Neural crest cell (in vitro differentiated cells): ENCODE measurements at places on chromosomes 6 and 20. TPM values are rescaled to one million over a fixed set of nuclear protein-coding genes. Genes with fewer than 3 reads are reported as not detected.

- no peak for DNase-seq
- H3K4me1 ChIP-seq: peaks cover 10% of the 10 kb centered on the region
- H3K27ac ChIP-seq: no peak overlapping the region
- H3K27me3 ChIP-seq: no peaks in the 10 kb centered on the region
- no peaks in the 10 kb centered on the region for H3K36me3 ChIP-seq
Observed at GRCh38 chr6:157036245-157036711, 259.1 kb downstream of the ARID1B start.

DNA sequence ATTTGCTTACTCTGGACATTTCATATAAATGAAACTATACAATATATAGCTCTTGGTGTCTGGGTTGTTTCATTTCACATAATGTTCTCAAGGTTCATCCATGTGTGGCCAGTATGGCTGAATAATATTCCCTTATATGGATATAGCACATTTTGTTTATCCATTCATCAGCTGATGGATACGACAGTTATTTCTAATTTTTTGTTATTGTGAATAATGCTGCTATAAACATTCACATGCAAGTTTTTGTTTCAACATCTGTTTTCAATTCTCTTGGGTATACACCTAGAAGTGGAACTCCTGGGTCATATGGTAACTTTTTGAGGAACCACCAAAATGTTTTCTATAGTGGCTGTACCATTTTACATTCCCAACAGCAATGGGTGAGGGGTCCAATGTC lies 101.1 kb downstream of the CDK19 start:
- H3K4me3 ChIP-seq: no peak overlapping the region
- no peak for DNase-seq
- no peaks in the 10 kb centered on the region for H3K36me3 ChIP-seq
- H3K27ac ChIP-seq: no peak overlapping the region

DNA sequence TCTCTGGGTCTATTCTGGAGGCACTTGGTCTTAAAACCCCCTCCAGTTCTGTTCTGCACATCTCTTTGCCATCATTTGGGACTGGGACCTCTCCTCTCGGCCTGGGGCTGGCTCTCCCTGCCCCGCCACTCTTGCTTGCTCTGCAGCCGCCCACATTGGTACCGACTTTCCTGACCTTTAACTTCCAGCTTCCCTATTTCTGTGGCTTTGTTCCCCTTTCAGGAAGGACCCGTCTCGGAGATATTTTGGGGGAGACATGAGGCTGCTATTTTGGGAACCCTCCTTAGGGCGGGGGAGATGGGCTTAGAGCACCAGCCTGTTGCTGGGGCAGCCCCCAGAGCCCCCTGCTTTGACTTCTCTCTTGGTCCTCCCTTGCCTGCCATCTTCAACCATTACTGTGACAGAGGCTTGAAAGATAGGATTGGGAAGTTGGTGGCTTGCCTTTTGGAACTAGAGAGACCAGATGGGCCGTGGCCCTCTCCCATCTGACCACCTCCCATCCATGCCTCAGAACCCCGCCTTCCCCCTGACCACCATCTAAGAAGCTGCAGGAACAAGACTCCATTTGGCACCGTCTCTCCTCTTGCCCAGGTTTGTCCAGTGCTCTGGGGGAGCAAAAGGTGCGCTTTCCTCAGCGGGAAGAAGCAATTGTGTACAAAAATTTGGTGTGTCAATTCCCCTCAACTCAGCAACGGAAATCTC lies 914 bp downstream of the TREM2 start:
- no peaks in the 10 kb centered on the region for H3K4me1 ChIP-seq
- DNase-seq: no peak
- no peak overlapping the region for H3K4me3 ChIP-seq
- no peaks in the 10 kb centered on the region for H3K36me3 ChIP-seq
- H3K27me3 ChIP-seq: peaks cover 15% of the 10 kb centered on the region

DNA sequence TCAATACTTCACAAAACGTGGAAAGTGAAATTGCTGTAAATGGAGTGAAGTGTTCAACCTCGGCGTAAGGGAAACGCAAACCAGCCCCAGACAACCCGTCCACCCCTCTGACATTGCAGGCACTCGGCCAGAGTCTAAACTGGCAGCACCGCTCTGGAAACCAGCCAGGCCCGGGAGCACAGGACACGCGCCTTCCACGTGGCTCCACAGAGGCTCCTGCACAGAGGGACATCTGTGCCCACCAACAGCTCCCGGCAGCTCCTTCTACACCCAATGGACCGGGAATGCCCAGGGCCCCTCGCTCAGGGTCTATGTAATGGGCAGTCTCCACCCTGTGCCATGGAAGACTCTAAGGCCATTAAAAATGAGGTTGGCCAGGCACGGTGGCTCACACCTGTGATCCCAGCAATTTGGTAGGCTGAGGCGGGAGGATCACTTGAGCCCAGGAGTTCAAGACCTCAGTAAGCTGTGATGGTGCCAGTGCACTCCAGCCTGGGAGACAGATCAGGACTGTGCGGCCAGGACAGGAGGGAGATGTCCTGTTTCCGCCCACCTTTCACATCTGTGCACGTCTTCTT lies 3.4 kb upstream of the HELZ2 start:
- H3K27ac ChIP-seq: no peak overlapping the region
- DNase-seq: no peak
- no peaks in the 10 kb centered on the region for H3K36me3 ChIP-seq
- H3K27me3 ChIP-seq: no peaks in the 10 kb centered on the region

The AKAP12 gene
- 46.1 and 46.6 TPM in 2 replicates for total RNA-seq

DNA sequence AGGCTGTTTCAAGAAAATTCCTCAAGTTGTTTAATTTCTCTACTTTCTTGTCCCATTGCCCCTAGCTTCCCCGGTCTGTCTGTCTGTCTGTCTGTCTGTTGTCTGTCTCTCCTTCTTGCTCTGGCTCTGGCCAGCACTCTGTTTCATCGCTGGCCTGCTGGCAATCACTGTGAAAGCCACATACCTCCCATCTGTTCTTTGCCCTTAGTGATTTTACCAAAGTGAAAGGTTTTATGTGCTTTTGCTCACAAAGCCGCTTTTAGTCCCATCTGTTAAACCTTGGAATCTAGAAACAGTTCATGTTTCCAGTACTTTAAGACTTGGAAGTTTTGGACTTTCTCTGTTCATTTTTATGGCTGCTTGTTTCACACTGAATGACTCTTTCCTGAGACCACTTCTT lies 87.8 kb upstream of the EXOC2 start:
- no peaks in the 10 kb centered on the region for H3K27me3 ChIP-seq
- H3K4me3 ChIP-seq: no peak overlapping the region
- no peak for DNase-seq
- no peaks in the 10 kb centered on the region for H3K4me1 ChIP-seq

DNA sequence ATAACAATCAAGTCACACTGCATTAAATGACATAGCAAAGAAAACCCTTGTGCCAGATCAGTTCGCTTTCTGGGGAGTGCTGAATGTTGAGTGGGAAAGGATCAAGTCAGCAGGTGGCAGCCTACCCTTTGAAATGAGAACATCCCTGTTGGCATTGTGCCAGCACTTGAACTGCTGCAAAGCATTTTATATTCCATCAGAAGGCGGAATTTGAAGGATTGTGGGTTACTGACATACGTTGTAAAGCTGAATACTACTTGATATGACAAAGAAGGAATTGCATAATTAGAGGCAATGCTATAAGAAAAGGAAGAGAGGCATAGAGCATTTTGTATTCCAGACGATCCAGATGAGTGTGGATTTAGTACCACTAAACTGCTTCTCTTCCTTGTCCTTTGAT lies 26.5 kb downstream of the BCKDHB start:
- H3K27me3 ChIP-seq: no peaks in the 10 kb centered on the region
- peaks cover 22% of the 10 kb centered on the region for H3K36me3 ChIP-seq
- no peak overlapping the region for H3K27ac ChIP-seq
- peak; percentile 11 for DNase-seq
- H3K4me1 ChIP-seq: no peaks in the 10 kb centered on the region

DNA sequence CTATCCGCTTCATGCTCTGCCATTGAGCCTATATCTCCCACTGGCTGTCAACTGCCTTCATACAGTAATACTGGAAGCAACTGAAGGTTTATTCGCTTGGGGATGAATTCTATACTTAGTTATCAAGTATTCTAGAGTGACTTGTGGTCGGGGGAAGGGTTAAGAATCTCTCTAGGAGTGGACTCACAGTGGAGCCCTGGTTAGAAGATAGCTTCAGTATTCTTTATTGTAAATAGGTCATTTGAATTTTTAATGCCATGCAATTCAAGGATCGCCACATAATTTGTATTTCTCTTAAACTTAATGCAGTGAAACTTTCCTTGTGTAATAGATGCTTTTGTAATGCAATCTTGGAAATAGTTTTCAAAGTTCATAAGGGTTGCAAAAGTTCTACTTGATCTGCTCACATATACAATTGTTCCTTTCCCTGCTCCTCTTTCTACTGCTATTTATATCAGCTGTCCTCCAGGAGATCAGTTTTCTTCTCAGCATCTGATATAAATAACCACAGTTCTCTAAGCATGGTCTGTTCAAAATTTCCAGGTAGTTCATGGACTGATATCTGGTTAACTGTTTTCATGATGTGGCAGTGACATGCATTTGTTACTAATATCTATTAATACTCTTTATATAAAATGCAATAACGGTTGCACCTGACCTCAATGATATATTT lies 120.3 kb downstream of the KCNQ5 start:
- no peaks in the 10 kb centered on the region for H3K4me1 ChIP-seq
- H3K36me3 ChIP-seq: no peaks in the 10 kb centered on the region
- no peak overlapping the region for H3K4me3 ChIP-seq
- peaks cover 4% of the 10 kb centered on the region for H3K27me3 ChIP-seq
- no peak for DNase-seq

The PMEPA1 gene
- 3.2 and 4.2 TPM in 2 replicates for total RNA-seq

GRCh38 chr20:10916312-10916711 lies 242.5 kb upstream of the JAG1 start:
- no peaks in the 10 kb centered on the region for H3K27me3 ChIP-seq
- H3K36me3 ChIP-seq: no peaks in the 10 kb centered on the region
- DNase-seq: no peak
- peaks cover 4% of the 10 kb centered on the region for H3K4me1 ChIP-seq

DNA sequence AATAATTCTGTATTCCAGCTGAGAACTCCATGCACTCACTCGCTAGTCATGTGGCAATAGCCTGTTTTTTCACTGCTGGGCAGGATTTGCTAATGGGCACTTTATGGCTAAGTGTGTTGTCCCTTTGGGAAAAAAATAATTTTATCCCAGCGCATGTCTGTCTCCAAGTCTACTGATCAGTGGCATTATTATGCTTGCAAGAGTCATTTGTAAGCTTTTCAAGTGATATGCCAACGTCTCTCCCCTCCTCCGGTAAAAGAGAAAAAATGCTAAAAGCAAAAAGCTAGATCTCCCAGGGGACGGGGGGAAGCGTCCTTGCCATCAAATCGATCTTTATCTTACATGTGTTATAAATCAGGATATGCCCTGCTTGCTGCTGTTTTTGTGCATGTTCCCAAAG lies 407.7 kb downstream of the CDH26 start:
- H3K27ac ChIP-seq: no peak overlapping the region
- H3K4me1 ChIP-seq: peaks cover 11% of the 10 kb centered on the region
- DNase-seq: no peak
- no peaks in the 10 kb centered on the region for H3K36me3 ChIP-seq

DNA sequence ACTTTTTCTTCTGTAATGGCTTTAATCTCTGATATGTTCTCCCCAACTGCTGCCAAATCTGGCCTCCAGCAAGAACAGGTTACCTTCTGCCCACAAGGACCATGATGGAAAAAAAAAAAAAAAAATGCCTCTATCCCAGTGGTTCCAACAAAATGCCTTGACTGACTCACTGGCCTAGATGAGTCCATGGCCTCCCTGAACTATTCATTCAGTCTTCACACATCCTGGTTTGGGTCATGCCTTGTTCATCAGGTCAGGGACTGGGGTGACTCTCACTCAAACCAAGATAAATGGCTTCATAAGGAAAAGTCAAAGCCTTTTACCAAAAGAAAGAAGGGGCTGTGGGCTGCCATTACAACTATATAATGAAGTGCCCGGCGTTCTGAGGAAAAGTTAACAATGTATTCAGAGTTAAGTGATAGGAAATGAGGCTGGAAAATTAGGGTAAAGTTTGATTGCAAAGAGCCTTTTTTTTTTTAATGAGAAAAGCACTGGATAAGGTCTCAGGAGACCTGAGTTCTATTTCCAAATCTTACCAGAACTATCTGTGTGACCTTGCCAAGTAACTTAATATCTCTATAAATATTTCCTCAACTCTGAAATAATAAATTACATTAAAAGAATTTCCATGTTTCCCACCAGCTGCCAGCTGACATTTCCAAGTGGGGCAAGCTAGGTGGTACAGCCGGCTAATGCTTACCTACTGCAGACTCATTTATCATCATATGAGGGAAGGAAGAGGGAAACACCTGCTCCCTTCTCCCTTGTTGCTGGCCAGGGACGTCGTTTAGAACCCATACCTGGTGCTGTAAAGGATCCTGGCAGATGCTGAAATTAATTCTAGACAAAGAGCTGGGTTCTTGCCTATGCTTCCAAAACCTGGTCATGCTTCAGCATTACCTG lies 380.0 kb upstream of the MARCKS start:
- H3K4me1 ChIP-seq: peaks cover 11% of the 10 kb centered on the region
- H3K27me3 ChIP-seq: no peaks in the 10 kb centered on the region
- DNase-seq: no peak
- peaks cover 3% of the 10 kb centered on the region for H3K36me3 ChIP-seq
- H3K27ac ChIP-seq: peak overlapping the region; percentile 68

The TBC1D32 gene
- total RNA-seq: 11.3 and 13.6 TPM in 2 replicates

The CLIC5 gene
- total RNA-seq: 0.20 TPM in 1 of 2 replicates, not detected in the other

- peaks cover 7% of the 10 kb centered on the region for H3K4me1 ChIP-seq
- no peak overlapping the region for H3K4me3 ChIP-seq
- H3K27me3 ChIP-seq: peaks cover 2% of the 10 kb centered on the region
- H3K36me3 ChIP-seq: peaks cover 2% of the 10 kb centered on the region
- no peak for DNase-seq
- no peak overlapping the region for H3K27ac ChIP-seq
Observed at GRCh38 chr20:51360451-51361201, 181.9 kb downstream of the NFATC2 start.

The SULF2 gene
- total RNA-seq: 18.5 and 22.9 TPM in 2 replicates

The PEX7 gene
- total RNA-seq: 4.5 and 5.3 TPM in 2 replicates

GRCh38 chr20:58486207-58486606 lies 29.0 kb downstream of the APCDD1L start:
- DNase-seq: no peak
- peaks cover 18% of the 10 kb centered on the region for H3K36me3 ChIP-seq
- no peak overlapping the region for H3K27ac ChIP-seq
- H3K4me1 ChIP-seq: peaks cover 7% of the 10 kb centered on the region
